ENCODE measurements at places on chromosomes 11 and 22. TPM values are rescaled to one million over a fixed set of nuclear protein-coding genes. Genes with fewer than 3 reads are reported as not detected.

TMEM45B gene
- not detected for total RNA-seq

DNA sequence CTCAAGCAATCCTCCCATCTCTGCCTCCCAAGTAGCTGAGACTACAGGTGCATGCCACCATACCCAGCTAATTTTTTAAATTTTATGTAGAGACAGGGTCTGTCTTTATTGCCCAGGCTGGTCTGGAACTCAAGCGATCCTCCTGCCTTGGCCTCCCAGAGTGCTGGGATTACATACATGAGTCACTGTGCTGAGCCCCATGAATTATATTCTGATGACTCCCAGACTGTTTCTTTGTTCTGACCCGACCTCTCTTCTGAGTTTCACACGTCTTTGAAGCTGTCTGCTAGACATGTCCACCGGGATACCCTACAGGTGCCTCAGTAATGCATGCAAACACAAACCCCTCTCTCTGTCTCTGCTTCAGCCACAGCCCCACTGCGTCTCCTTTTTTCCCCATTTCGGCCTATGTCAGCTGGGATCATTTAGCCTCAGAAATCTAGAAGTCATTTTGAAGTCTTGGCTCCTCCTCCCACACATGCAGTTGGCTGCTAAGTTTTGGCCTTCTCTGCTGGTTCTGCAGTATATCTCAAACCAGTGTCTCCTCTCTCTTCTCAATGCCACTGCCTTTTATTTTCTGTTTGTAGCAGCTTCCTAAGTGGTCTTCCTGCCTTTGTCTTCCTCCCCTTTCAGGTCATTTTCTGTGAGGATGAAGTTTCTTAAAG, 4.8 kb downstream of the VPS26B start:
- DNase-seq = no peak

DNA sequence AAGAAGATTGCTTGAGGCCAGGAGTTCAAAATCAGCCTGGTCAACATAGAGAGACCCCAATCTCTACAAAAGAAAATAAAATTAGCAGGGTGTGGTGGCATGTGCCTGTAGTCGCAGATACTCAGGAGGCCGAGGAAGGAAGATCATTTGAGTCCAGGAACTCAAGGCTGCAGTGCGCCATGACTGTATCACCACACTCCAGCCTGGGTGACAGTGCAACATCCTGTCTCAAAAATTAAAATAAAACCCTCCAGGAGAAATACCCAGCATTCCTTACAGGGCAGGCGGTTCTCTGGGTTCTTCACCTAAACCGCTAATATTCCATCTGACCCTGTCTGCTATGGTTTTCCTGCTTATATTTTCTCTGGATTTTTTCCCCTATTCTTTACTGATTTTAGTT, 13.5 kb downstream of the TCF20 start:
- no peak for DNase-seq

DNA sequence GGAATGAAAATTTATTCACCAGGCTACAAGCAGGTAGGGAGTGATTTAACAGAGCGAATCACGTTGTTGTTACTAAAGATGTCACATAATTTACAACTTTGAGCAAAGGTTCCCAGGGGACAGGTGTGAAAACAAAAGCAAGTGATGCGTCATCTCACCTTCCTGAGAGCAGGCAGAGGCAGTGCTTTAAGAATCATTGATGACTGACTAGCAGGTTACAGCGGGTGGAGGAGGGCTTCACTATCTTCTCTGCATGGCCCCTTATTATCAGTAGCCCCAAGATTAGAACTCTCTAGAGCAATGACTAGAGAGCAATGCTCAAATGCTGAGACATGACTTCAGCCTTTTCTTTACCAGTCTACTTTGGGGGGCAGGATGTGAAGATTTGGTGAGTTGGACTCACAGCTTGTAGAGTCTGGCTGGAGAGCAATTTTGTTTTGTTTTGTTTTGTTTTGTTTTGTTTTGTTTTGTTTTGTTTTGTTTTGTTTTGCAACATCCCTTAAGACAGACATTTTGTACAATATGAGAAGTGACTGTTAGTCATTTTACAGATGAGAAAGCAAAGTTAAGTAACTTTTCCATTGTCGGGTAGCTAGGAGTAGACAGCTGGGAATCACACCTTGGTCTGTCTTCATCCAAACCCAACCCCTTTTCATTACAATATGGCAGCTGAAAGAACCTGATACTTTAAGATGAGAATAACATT, 84.8 kb downstream of the SLC1A2 start:
- no peak for DNase-seq

- no peak for DNase-seq
Measured at GRCh38 chr11:22624742-22625447, 728 bp downstream of the FANCF start.

LPXN gene
- total RNA-seq = 3.9 TPM

GRCh38 chr22:35598396-35598710, 18.8 kb downstream of the MB start:
- peak; percentile 55 for DNase-seq

GRCh38 chr11:123430721-123431497, 840 bp downstream of the GRAMD1B start:
- DNase-seq = peak; percentile 92

DNA sequence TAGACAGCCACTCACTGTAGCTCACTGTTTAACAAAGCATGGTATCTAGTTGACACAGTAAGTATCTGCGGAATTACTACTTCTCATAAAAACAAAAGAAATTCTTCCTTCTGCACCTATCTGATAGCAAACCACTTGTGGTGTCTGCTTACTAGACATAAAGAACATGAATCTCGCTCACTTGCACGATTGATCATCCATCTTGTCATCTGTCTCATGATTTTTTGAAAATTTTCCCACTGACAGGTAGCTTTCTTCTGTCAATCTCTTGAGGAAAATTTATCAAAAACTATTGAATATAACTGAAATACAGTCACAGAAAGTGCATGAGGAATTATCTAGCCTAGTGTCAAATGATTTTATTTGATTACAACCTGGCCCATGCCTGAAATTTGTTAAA, 291.6 kb upstream of the ANO3 start:
- DNase-seq = no peak

GPR83 gene
- 0.22 TPM for total RNA-seq

DNA sequence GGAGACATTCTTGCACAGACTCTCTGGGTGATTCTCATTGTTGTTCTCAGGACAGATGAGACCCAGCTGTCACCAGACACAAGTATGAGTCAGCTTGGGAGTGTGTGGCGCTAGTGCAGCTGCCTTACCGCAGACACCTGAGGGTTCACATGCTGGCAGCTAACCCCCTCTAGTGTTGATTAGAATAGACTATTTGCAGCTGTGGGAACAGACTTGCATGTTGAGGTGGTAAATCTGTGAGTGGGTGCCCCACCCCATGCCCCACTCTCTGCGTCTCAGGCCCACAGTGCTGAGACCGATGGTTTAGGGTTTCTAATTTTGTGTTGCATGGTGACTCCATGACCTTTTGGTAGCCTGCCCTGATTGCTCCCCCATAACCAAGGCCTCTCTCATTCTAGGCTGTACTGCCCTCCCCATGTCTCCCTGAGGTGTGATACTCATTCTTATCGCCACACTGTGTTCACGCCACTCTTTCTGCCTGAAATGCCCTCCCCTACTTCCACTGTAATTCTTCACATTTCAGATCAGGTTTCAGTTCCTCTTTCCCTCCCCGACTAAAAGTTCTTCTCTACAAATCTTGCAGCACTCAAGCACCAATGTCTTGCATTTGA, 73.7 kb upstream of the KIRREL3 start:
- no peak for DNase-seq

DEFB131B gene
- total RNA-seq = not detected

DNA sequence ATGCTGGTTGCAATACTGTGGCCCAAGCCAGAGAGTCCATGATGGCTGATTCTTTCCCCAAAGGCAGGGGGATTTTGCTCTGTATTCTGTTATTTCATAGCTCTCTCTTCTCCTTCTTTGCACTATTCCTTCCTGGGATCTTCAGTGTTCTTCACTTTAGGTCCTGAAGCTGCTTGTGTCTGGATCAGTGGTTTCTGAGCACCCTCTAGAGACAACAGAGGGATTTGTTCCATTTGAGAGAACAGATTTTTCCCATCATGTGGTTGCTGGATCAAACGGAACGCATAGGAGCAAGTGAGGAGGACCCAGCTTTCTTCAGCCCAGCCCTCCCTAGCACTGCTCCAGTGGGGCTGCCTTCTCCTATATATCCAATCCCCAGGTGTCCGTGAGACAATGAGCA, 68.7 kb upstream of the SYN3 start:
- no peak for DNase-seq

GRCh38 chr11:854601-855329, 12.1 kb downstream of the TSPAN4 start:
- no peak for DNase-seq

DNA sequence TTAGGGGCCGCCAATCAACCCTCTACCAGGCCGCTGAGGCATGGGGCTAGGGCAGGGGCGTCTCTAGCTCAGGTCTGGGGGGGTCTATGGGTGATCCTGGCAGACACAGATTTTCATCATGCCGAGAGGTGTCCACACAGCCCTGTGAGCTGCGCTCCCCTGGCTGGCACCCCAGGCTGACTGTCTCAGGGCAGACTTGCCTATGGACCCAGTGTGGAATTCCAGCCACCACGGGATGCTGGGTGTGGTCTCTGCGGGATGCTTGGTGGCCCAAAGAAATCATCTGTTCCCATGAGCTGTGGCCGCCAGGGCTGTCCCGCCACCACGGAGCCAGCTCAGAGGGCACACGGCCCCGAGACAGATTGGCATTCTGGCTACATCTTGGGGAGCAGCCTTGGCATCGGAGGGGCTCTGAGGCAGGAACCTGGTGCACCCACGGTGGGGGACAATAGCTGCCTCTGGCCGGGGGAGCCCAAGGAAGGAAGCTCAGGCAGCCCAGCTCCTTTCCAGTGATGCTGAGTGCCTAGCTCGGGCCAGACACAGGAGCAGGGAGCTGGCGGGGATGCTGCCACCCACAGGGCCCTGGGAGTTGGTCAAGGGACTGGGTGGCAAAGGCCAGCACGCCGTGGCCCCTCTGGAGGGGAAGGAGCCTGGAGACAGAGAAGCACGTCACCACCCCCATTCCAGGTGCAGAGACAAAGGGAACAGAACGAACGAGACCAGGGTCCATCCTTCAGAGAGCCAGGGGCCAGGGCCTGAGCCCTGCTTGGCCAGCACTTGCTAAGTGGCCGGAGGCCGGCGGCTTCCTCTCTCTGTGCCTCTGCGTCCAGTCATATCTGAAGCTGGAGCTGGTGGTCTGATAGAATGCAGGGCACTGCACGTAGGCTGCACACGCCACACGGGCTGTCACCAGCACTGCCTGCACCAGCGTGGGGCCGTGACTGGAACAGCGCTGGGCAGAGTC, 64.4 kb upstream of the FGF3 start:
- no peak for DNase-seq

BAIAP2L2 gene
- total RNA-seq = 0.30 TPM

GRCh38 chr11:130118636-130119387, 40.8 kb upstream of the ST14 start:
- no peak for DNase-seq

- DNase-seq = peak; percentile 41
Measured at GRCh38 chr11:69468911-69469885, 12.3 kb upstream of the LINC01488 start.

MRGPRX3 gene
- total RNA-seq = not detected

DDI1 gene
- total RNA-seq = not detected

ARHGAP20 gene
- total RNA-seq = 0.46 TPM

All from Right ventricle myocardium inferior (tissue), 1 donor.